ENCODE measurements at places on chromosomes 16 and 17. TPM values are rescaled to one million over a fixed set of nuclear protein-coding genes. Genes with fewer than 3 reads are reported as not detected.

The CFAP119 gene
- total RNA-seq, result 6.7 TPM

- DNase-seq, result no peak
Measured at GRCh38 chr16:84484579-84485254, 19.7 kb downstream of the MEAK7 start.

DNA sequence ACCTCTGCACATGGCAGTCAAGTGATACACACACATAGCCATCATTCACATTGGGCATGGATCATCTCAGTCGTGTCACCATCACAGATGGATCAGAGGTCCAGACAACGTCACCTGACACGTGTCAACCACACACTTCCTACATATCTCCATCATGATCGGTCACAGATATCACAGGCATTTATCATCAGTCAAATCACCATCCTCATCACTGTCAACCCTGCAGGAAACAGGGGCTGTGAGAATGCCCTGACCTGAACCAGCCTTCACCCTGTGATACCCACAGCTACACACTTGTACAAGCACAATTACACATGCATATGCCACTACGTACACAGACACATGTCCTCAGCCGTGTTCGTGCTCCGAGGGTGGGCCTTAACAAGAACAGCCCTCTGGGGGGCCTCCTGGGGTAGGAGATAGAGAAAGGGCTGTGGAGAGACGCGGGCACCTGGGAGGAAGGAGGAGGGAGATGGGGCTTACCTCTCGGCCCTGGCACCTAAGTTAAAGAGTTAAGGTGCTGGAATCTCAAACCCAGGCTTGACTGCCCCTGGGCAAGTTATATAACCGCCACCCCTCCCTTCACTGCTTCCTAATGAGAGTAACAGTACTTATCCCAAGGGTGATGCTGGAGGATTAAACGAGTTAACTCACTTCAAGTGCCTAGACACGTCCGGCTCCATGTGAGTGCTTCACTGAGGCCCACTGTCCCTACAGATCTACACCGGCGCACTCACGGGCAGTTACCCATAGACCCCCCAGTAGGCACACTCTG lies 1.1 kb downstream of the SLC12A4 start:
- DNase-seq, result no peak

DNA sequence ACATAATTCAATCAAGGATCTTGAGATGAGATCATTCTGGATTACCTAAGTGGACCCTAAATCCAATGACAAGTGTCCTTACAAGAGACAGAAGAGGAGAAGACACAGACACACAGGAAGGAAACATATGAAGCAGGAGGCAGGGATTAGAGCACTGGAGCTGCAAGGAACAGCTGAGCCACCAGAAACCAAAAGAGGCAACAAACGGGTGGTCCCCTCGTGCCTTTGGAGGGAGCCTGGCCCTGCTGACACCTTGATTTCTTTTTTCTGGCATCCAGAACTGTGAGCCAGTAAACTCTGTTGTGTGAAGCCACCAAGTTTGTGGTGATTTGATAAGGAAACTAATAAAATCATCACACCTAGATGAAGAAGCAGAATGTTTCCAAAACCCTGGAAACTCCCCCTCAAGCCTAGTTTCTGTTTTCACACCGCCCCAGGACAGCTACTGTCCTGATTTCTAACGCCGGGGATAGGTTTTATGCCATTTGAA lies 115.2 kb downstream of the PITPNC1 start:
- no peak for DNase-seq
